COR-L47 (cell line): ENCODE measurements at places on chromosomes 13 and 19.

GRCh38 chr19:40524133-40524549, 52.5 kb upstream of the SHKBP1 start:
- no peak for DNase-seq

DNA sequence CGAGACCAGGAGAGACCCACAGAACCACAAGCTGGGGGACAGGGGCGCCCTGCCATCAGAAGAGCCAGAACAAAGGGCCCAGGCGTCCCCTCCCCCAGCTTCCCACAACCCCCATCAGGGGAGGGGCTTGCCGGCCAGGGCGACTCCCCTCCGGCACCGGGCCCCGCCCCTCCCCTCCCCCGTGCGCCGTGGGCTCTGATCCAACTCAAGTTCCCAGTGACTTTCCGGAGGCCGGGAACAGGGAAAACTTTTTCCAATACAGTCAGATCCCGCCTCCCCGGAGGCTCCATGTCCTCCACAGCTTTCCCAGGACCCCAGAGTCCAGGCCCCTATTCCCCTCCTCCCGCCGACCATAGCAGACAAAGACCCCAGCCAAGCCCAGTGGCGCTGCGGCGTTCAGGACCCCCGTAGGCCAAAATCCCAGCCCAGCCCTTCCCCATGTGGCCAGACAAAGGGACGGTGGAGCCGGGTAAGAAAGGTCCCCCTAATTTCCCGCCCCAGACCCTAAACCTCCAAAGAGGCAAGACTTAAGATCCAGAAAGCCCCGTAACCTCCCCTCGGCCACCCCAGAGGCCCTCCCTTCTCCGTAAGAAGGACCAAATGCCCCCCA, 673 bp downstream of the TEAD2 start:
- no peak for DNase-seq

DNA sequence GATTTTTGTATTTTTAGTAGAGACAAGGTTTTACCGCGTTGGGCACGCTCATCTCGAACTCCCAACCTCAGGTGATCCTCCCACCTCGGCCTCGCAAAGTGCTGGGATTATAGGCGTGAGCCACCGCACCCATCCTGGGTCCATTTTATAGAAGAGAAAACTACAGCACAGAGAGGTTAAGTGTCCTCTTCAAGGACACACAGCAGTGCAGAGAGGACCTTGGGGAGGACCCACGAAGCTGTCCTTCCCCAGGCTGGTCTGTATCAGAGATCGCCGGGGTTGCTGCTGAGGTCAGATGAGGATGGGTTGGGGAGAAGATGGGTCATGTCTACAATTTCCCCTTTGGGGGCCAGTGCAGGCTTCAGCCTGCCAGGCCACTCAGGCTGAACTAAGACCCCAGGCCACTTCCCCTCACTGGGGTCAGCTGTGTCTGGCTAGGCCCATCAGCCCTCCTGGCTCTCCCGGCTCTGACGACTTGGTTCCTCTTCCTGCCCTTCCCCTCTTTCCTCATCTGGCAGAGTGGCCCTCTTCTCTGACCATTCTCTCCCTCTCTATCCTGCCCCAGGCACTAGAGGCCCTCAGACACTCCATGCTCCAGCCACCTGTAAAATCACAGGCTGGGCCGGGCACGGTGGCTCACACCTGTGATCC, 9.6 kb downstream of the MYO1F start:
- no peak for DNase-seq

GRCh38 chr13:29676941-29677452, 81.5 kb upstream of the SLC7A1 start:
- no peak for DNase-seq

- DNase-seq, result no peak
Measured at GRCh38 chr19:7492558-7492957, 3.7 kb upstream of the PEX11G start.

- no peak for DNase-seq
Measured at GRCh38 chr13:76848596-76848995, 37.6 kb downstream of the KCTD12 start.

DNA sequence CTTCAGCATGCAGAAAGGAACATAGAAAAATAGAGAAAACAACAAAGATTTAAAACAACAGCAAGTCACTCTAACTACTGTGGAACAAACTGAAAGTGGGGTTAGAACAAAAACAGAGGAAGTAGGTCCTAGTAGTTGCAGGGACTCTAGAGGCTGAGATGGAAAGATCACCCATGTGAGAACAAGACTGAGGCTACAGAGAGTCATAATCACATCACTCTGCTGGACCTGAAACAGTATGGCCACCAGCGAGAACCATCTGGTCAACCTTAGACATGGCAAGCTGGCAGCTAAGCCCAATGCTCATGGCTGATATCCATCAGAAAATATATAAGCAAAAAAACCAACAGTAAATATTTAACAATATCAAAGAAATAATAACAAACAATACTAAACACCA, 35.8 kb upstream of the ZNF724 start:
- DNase-seq, result no peak
